CD4-positive, alpha-beta memory T cell (primary cell): ENCODE measurements at places on chromosomes 2 and 18. TPM values are rescaled to one million over a fixed set of nuclear protein-coding genes. Genes with fewer than 3 reads are reported as not detected.

BCL2 gene
- total RNA-seq: 40.8 TPM

GRCh38 chr2:205166745-205167144 lies 515.6 kb upstream of the NRP2 start:
- no peak for DNase-seq
- no peaks in the 10 kb centered on the region for H3K36me3 ChIP-seq
- H3K4me3 ChIP-seq: no peak overlapping the region
- H3K4me1 ChIP-seq: peaks cover 5% of the 10 kb centered on the region
- H3K27me3 ChIP-seq: no peaks in the 10 kb centered on the region

GRCh38 chr18:49985236-49985635 lies 171.9 kb upstream of the ACAA2 start:
- no peaks in the 10 kb centered on the region for H3K4me1 ChIP-seq
- no peak for DNase-seq
- no peak overlapping the region for H3K4me3 ChIP-seq
- H3K36me3 ChIP-seq: no peaks in the 10 kb centered on the region

- H3K36me3 ChIP-seq: no peaks in the 10 kb centered on the region
- DNase-seq: no peak
Measured at GRCh38 chr2:130882111-130882690, 45.5 kb downstream of the ARHGEF4 start.
